Mesothelial cell of epicardium (in vitro differentiated cells): ENCODE measurements at places on chromosomes 7 and 10. TPM values are rescaled to one million over a fixed set of nuclear protein-coding genes. Genes with fewer than 3 reads are reported as not detected.

CALML3 gene
- total RNA-seq: 0.07 TPM in 1 of 3 replicates, not detected in the others

CEP41 gene
- 21.7 to 22.5 TPM (median 22.1 TPM) in 3 replicates for total RNA-seq

- no peak for DNase-seq
- no peak overlapping the region for H3K4me3 ChIP-seq
- H3K4me1 ChIP-seq: peaks cover 6% of the 10 kb centered on the region
- no peak overlapping the region for H3K27ac ChIP-seq
Observed at GRCh38 chr7:128437426-128438332, 18.0 kb upstream of the HILPDA start.

GRCh38 chr7:97016381-97017191, 8.0 kb downstream of the DLX5 start:
- H3K4me1 ChIP-seq: peaks cover 62% of the 10 kb centered on the region
- H3K27ac ChIP-seq: peak overlapping the region; percentile 95
- H3K4me3 ChIP-seq: peak overlapping the region; percentile 67
- DNase-seq: no peak
- H3K36me3 ChIP-seq: peaks cover 13% of the 10 kb centered on the region
